NCI-H1417 (cell line): ENCODE measurements at places on chromosomes 6 and 20.

DNA sequence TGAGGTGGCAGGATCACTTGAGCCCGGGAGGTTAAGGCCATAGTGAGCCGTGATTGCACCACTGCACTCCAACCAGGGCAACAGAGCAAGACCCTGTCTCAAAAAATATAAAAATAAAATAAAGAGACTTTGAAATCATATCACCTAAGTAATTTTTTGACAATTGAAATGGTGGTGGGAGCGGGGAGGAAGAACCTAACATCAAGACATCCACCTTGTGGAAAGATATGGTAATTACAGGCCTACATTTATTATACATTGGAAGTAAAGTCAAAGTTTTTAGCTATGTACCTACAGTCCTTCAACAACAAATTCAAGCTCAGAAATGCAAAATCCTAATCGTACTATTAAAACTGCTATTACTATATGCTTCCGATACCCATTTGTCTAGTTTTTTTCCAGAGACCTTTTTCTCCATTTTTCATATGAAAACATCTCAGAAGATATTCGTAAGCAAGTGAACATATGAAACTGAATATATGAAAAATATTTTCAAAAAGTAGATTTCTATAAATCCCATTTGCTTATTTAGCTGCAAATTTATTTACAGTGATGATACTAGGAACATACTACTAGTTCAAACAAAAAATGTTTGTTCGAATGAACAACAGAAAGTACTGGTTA lies 83.3 kb downstream of the SYCP2 start:
- DNase-seq = no peak

DNA sequence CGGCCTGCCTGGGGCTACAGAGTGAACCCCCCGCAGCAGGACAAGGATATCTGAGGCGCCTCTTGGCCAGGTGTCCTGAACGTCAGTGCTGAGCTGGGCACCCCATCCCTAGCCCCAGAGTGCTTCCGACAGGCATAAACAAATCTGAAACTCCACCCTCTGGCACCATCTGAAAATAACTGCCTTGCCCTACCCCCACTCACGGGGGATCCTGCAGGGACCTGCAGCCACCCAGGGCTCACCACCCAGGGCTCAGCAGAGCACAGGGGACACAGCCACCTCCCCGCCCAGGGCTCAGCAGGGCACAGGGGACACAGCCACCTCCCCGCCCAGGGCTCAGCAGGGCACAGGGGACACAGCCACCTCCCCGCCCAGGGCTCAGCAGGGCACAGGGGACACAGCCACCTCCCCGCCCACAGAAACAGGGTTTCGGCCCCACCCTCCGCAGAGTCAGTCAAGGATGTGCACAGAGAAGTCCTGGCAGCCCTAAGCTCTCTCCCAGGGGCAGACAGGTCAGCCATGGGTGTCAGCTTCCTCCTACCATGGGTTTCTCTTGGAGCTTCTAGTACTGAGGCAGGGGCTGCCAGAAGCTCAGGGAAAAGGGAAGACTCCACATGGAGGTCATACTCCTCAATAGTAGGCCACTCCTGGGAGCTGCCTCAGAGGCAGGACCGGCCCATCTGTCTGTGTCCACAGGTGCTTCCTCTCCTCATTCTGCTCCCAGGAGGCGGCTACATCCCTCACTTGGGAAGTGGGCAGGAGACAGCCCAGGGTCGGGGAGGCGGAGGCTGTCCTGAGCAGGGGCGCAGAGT lies 4.6 kb downstream of the UCKL1 start:
- no peak for DNase-seq

GRCh38 chr20:57330998-57331397 lies 1.4 kb downstream of the SPO11 start:
- DNase-seq = no peak

DNA sequence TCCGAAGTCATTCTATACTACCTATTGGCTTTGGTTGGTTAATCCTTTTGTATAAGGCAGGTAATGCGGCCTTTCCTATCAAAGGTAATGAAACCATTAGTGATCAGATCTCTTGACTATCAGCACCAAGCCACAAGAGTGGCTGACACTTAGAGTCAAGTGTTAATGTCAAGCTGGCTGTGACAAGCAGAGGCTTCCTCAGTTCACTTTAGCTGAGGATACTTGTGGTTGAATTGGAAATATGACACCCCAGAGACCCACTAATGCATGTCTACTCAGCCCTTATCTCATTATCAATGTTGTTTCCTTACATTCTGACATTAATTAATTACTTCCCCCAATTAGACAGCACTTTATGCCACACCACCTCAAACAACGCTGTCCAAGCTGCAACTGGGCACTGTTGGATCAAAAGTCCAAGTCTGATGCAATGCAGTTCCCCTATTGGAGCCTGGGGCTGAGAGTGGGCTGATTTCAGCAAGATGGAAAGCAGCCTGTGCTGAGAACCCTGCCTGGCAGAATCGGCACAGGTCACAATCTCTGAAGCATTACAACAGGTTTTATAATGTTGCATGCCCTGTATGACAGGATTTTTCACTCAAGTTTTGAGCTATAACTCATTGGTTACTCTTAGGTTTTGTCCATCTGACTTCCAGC lies 273.5 kb downstream of the COL12A1 start:
- DNase-seq = peak; percentile 4

- no peak for DNase-seq
These were observed 21.2 kb downstream of the PTPRK start for GRCh38 chr6:128499079-128499731.

DNA sequence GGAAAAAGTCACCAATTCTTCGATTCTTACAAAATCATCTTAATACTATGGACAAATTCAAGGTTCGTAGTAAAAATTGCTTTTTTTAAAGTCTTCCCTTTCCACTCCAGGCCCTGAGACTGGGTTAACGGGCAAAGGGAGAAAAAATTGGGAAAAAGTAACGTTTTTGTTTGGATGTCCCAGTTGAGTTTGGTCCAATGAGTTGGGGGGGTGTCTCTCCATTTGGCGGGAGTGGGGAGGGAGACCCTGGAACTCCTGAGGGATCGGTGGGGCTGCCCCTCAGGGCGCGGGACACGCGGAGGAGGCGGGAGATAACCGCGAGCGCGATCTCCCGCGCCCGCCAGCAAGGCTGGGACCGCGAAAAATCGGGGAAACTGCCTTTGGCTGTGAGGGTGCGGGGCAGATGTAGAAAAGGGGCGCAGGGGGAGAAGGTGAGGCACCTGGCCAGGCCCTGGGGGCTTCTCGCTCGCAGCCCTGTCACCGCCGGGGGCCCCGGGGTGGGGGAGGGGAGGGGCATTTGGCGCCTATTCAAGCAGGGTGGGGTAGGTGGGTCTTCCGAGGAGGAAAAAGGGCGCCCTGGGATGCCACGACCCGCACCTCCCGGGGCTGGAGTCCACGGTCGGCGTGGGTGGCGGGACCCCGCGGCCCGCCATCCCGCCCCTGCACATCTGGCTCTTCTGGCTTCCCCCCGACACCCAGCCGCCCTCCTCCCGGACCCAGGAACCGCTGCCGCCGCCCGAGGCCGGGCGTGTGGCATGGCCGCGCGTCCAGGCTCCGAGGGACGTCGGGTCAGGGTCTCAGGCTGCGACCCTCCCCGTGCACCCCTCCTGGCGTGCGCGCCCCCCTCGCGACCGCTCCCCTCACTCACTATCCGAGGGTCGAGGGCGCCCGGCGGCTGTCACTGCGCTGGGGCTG lies 595 bp downstream of the FBXO5 start:
- peak; percentile 77 for DNase-seq

DNA sequence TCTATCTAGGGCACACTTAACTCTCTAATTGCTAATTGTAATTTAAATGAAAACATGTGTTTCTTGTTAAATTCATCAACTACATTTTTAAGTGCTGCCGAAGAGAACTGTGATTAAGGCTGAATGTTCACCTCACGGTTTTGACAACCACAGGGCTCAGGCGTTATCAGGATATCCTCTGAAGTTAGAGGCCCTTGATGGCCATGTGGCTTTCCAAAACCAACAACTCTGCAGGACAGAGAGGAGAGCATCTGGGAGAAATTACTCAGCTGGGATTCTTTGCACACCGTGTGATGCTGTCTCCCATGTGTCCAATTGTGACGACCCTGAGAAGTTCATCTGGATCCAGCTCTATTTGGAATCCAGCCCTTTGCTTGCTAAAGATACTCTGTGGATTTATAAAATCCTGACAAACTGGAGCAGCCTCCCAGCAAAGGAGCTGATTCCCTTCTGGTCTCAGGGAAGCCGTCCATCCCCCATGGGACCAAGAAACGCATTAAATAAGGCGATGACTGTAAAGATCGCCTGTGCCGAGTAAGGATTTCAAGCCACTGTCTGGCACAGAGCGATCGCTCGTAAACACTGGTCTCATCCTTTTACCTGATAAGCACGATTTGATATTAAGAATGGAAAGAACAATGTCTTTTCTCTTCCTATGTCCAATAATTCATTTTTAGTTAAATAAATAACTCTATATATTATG lies 401.1 kb downstream of the CD83 start:
- no peak for DNase-seq

GRCh38 chr20:25499855-25500434 lies 85.4 kb downstream of the NINL start:
- no peak for DNase-seq

DNA sequence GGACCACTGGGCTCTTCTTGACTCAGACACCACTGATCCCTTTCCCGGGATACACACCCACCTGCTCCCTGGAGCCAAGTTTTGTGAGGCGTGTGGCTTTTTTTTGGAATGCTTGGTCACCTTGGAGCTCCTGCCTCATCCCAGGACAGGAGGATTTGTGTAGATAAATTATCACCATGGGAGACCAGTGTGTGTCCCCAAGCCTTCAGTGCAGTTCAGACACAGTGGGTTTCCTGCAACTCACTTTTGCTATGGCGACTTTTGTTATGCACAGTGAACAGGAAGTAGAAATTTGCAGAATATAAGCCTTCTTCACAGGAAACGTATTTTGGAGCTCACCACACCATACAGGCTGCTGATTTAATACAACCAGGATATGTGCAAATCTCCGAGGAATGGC lies 357.4 kb downstream of the PAX1 start:
- no peak for DNase-seq

DNA sequence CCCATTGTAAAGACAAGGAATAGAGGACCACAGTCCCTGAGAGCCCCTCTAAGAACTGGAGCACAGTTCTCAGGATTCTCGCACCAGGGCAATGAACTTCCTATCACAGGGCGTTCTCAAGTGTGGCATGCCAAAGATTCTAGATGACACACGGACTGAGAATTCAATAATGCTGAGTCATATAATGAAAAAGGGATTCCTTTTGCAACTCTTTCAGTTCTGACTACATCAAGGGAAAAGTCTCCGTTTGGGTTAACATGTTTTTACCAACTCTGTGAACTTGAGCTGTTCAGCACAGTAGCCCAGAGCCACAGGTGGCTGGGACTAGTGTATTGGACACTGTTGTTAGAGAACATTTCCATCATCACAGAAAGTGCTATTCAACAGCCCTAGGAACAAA lies 3.4 kb downstream of the MED20 start:
- no peak for DNase-seq

GRCh38 chr20:48620507-48621375 lies 207.1 kb downstream of the PREX1 start:
- DNase-seq = peak; percentile 88

GRCh38 chr6:151699719-151700118 lies 107.8 kb upstream of the ESR1 start:
- no peak for DNase-seq

- DNase-seq = peak; percentile 93
These were observed 535 bp downstream of the NKAIN2 start for GRCh38 chr6:123804014-123804786.

DNA sequence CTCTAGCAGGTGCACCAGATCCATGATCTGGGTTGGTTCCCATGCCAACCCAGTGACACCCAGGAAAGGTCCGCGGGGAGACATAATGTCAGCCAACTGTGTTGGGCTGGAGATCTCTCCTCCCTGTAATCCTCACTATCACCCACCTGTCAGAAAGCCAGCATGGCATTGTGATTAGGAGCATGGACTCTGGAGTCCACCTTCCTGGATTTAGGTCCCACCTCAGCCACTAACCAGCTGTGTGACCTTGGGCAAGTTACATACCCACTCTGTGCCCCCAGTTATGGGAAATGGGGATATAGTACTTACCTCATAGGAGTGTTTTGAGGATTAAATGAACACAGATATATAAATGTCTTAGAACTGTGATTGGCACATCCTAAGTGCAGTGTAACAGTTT lies 97.9 kb downstream of the ZDHHC14 start:
- no peak for DNase-seq

DNA sequence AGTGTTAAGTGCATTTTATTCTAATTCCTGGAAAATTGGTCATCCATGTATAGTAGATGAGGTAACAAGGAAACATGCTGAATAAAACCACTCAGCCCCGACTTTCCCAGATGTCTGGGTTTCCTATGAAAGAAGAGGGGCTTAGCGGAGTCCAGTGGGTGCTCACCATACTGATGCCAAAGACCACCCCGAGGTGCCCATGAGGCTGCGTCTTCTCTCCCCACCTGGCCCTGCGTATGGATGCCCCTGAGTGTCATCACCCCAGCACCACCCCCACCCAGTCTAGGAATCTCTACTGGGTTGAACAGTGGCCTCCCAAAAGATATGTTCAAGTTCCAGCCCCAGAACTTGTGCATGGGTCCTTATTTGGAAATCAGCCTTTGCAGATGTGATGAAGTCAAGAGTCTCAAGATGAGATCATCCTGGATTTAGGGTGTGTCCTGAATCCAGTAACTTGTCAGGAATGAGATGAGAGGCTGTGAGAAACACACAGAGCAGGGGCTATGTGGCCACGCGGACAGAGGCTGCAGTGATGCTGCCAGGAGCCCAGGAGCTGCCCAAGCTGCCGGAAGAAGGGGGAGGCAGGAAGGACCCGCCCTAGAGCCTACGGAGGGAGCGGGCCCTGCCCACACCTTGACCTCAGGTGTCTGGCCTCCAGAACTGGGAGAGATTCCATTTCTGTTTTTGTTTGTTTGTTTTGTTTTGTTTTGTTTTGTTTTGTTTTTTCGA lies 124.6 kb upstream of the CDH4 start:
- no peak for DNase-seq

DNA sequence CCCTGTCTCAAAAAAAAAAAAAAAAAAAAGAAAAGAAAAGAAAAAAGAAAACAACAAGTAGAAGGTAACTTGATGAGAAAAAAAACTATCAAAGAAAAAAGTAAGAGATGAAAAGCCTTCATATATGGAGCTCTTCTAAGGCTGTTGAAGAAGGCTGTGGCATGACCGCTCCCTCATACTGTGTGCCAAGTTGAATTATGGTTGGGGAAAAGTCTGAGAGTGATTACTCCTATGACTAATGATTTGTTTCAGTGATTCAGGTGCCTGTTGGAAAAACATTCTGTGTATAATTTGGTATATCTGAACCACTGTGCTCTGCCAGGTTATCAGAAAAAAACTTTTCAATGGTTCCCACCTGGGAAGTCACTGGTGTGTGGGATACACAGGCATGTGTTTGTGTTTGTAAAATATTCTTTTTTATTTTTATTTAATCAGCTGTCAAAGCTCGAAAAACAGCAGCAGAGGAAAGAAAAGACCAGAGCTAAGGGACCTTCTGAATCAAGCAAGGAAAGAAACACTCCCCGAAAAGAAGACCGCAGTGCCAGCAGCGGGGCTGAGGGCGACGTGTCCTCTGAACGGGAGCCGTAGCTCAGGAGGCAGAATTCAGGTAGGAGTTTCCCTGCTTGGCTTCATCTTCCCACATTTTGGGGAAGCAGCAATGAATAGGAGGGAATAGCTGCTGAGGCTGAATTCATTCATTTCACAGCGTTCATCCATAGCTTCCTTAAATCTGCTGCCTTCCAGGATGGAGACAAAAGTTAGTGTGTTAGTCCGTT lies 69.7 kb upstream of the SCP2D1 start:
- DNase-seq = no peak
